Left colon (tissue), 2 donors: ENCODE measurements at places on chromosomes 13 and 19. TPM values are rescaled to one million over a fixed set of nuclear protein-coding genes. Genes with fewer than 3 reads are reported as not detected.

DNA sequence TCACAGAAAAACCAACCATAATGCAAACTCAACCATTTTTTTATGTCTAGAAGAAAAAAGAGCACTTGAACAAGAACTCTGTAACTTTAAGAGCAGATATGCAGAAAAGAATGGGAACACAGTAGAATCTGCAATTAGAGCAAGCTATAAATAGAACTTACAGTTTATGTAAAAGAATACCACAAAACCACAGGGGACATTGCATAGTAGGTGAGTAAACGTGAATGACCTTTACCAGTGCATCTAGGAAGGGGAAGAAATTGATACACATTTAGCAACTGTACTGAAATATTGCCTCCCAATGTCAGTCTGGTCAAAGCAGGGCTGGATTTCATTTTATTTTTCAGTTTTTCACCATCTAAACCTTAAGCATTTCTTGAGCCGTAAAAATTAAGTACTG is 242.2 kb upstream of the EDNRB start:
- no peak for DNase-seq

DNA sequence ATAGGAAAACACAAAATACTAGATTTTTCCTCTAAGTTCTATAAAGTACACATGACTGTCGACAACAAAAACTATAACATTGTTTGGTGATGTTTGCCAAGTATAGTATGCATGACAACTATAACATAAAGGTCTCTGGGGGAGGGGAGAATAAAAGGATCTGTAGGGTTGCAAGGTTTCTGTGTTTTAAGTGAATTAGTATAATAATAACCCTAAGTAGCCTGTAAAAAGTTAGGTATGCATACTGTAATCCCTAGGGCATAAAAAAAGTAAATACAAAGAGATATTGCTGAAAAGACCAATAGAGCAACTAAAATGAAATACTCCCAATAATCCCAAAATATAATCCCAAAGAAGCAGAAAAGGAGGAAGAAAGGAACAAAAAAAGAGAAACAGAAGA is 14.6 kb downstream of the MYCBP2 start:
- DNase-seq = no peak

- no peak for DNase-seq
Observed at GRCh38 chr13:80973721-80974120, 632.8 kb upstream of the SPRY2 start.

GRCh38 chr19:12994701-12995595 is at the start of gene NFIX:
Gene NFIX (plus strand): TSS chr19:12995475. CDS start chr19:12995838, 363 bp downstream.
- peak; percentile 77 for DNase-seq

- no peak for DNase-seq
Observed at GRCh38 chr13:49354719-49355118, 89.1 kb downstream of the CAB39L start.

GRCh38 chr19:56356944-56357343 is 36.4 kb downstream of the ZNF582 start:
- no peak for DNase-seq

DNA sequence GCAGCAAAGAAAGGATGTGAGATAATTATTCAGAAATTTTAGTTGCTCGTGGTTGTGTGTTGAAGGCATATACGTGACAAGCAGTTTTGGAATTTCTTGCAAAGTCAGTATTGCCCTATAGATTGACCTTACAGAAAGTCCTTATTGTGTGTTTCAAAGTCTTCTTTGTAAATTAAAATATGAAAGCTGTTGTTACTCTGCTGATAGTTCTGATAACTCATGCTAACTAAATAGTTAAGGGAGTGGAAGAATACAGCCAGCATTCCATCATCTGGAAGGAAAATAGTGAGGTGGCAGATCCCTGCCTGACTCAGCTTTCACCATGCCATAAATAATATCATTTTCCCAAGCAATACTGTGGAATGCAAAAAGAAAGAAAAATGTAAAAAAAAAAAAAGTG is 27.2 kb downstream of the WASF3 start:
- no peak for DNase-seq

GRCh38 chr19:31160336-31160926 is 188.8 kb downstream of the TSHZ3 start:
- no peak for DNase-seq

DNA sequence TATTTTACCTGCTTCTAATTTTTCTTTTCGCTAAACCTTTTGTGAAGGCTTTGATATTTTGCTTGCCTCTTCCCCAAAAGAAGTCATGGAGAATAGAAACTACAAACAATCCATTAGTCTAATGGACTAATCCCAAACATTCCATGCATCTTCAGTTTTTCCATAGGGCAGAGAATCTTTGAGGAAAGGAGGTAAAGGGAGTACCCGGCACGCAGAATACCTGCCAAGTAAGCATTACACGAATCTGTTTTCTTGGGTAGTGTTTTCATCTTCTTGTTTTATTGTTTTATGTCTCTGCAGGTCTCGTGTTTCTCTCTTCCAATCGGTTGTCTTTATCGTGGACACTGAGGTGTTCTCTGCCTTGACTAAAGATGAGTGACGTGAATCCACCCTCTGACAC is at the start of gene NLRP8:
NLRP8 (plus strand) TSS at position 301 of the 400 bp plus-strand sequence.
- DNase-seq = no peak

DNA sequence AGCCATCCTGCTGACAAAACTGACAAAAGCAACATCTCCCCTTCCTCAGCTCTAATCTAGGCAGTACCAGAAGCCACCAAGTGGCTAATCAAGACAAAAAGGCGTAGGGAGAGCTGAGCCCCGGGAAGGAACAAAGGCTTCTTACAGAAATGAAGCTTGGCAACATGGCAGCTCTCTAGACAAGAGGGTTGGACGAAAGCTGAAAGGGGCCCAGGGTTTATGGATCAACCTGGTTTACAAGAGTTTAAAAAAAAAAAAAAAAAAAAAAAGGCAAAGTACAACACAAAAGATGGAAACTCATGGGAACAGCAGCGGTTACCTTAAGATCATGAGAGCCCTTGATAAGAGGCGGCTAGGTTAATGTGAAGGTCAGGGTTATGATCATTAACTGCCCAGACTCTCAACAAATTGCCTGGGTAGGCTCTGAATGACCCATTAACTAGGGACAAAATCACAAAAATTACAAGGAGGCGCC is 14.0 kb downstream of the ZC3H4 start:
- DNase-seq = no peak

DNA sequence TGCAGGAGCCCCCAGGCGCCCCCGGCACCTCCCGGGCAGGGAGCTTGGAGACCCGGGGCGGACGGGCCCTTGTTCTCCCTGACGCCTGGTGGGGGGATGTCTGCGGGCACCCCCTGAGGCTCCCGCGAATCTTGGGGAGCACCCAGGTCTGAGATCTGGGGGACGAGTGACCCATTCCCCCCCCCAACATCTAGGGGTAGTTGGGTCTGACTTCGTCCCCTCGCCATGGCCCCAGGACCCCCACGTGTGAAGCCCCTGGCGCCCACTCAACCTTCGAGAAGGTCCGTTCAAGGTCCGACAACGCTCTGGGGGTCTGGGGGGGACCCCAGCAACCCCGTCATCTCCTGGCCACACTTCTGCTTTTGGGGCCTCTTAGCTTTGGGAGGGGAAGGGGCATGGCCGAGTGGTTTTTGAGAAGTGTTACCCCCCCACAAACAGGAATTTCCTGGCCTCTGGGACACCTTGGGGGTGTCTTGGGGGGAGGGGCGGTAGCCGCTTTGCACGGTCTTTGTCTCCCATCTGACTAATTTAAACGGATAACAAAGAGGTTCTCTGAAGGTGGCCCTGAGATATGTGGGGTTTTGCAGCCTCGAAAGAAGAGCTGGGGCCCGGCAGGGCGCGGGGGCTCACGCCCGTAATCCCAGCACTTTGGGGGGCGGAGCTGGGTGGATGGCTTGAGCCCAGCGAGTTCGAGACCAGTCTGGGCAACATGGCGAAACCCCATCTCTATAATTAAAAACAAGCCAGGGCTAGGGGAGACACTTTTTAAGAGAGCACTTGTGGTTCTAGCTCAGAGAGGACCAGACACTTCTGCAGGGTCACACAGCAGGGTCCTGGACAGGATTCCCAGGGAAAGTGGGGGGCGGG is 608 bp downstream of the CNN2 start:
- DNase-seq = no peak

GRCh38 chr19:39953915-39954314 is 17.1 kb upstream of the PSMC4 start:
- DNase-seq = no peak

DNA sequence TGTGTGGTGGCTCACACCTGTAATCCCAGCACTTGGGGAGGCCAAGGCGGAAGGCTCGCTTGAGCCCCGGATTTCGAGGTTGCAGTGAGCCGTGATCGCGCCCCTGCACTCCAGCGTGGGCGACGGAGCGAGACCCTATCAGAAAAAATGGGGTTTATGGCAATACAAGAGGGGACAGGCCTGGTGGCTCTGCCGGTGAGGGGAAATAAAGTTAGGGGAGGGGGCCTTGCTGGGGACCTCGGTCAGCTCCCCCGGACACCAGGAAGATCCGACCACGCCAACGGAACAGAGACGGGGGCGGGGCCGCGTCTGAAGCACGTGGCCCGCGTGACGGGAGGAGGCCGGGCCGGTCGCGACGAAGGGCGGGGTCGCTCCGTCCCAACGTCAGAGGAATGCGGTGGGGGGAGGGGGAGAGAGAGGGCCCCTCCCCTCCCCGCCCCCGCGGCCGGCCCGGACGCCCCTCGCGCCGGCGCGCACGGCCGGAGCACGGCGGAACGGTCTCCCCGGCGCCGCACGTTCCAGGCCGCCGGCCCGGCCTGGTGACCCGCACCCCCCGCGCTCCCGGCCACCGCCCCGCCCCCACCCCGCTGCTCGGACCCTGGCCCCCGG is 1.9 kb upstream of the HNRNPL start:
- DNase-seq = peak; percentile 95

DNA sequence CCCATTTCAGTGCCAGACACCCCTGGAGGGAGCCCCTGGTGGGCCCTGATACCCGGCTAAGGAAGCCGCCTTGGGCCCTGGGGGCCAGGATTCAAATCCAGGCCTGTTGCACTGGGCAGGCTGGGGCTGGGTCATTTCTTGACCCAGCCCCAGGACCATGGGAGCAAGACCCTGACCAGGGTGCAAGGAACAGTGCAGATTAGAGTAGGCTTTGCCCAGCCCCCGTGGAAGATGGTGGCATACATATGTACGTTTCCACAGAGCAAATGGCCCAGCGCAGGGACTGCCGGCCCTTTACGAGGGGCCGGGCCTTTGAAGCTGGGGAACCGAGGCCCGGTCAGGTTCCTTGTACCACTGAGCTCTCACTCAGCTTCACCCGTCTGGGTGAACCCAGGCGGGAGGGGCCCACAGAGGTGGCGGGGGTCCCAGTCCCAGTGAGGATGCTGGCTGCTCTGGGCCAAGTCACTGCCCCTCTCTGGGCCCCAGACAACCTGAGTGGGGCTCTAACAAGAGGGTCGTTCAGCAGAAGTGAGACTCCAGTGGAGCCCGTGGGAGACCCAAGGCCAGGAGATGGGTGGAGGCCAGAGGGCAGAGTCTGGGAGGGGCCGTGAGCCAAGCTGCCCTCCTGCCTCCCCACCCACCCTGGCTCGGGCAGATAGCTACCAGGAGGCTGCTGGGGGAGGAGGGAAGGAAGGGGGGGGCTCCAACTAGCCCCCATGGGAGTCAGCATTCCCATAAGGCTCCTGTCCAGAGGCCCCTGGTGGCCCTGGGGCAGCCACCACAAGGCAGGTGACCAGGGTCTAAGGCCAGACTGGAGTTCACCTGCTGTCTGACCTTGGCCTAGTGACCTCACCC is 2.7 kb downstream of the MKNK2 start:
- no peak for DNase-seq

DNA sequence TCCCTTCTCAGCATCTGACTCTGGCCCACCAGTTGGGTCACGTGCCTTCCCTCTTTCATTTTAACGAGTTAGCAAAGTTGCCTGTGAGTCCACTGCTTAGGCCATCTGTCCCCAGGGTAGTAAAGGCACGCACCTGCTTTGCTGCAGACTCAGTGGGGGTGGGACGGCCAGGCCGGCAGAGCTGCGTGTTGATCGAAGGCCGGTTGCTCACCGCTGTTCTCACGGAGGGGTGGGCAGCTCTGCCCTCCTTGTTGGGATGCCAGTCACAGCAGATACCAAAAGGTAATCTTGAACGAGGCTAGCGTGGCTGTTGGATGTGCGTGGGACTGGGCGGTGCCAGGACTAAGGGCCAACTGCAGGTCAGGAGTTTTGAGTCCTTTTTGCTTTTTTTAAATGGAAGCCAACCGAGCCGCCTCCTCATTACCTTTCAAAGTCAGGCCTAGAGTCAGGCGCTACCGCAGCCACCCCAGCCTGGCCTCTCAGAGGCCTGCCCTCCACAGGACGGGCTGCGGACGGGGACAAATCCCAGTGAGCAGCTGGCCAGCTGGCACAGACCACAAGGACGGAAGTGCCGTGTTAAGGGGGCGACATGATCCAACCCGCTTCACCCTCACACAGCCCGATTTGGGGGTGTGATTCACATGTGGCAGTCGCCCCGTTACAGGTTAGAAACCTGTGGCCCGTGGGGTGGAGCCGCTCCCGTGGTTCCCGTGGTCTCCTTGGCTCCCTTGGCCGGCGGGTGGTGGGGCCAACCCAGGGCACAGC is 20.6 kb downstream of the ADPRHL1 start:
- no peak for DNase-seq

DNA sequence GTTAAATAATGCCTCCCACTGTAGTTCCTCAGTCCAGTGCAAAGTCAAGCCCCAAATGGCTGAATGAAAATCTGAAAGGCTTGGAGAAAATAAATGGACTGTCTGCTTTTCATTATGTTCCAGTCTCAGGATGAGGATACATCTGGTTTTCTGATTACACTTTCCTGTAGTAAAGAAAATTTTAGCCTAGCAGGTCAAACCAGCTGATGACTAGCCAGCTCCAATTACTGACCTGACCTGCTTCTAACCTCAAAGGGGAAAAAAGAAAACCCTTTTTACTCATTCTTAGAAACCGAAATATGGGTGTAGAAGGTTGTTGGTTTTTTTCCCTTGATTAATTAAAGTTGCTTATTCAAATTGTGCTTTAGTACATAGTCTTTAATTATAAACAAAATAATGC is 418.4 kb downstream of the EFNB2 start:
- no peak for DNase-seq

GRCh38 chr19:28258829-28259228 is 954.1 kb downstream of the UQCRFS1 start:
- no peak for DNase-seq

GRCh38 chr19:15576526-15577156 is 38.4 kb upstream of the CYP4F8 start:
- no peak for DNase-seq

GRCh38 chr13:75875450-75875849 is 239.3 kb downstream of the LMO7 start:
- DNase-seq = no peak

- no peak for DNase-seq
Observed at GRCh38 chr19:8655340-8655709, 24.9 kb downstream of the NFILZ start.

GRCh38 chr13:102608974-102609373 is 12.2 kb downstream of the TPP2 start:
- DNase-seq = no peak

GRCh38 chr13:98254513-98254912 is 77.4 kb upstream of the RNF113B start:
- DNase-seq = no peak

The CYP4F2 gene
- total RNA-seq = 11.1 TPM

The ZNF154 gene
- total RNA-seq = 0.67 TPM

The CYP2F1 gene
- not detected for total RNA-seq

The KLF1 gene
- not detected for total RNA-seq

The KIR3DL2 gene
- not detected for total RNA-seq

The APLP1 gene
- 1.8 TPM for total RNA-seq

The ZNF546 gene
- 3.0 TPM for total RNA-seq

The SULT2B1 gene
- total RNA-seq = 0.89 TPM

The SMAD9 gene
- total RNA-seq = 13.0 TPM
